ENCODE measurements at places on chromosomes 5 and 9.

- no peak for DNase-seq
Observed at GRCh38 chr9:127423476-127423933, 677 bp upstream of the ZNF79 start.

- DNase-seq, result no peak
Observed at GRCh38 chr9:123960366-123960765, 30.4 kb upstream of the DENND1A start.

GRCh38 chr5:74954919-74955318, 88.7 kb upstream of the FAM169A start:
- no peak for DNase-seq

- DNase-seq, result no peak
Observed at GRCh38 chr5:181171782-181172181, 24.4 kb downstream of the OR2V2 start.

- no peak for DNase-seq
Observed at GRCh38 chr9:4559261-4560182, 69.3 kb downstream of the SLC1A1 start.

DNA sequence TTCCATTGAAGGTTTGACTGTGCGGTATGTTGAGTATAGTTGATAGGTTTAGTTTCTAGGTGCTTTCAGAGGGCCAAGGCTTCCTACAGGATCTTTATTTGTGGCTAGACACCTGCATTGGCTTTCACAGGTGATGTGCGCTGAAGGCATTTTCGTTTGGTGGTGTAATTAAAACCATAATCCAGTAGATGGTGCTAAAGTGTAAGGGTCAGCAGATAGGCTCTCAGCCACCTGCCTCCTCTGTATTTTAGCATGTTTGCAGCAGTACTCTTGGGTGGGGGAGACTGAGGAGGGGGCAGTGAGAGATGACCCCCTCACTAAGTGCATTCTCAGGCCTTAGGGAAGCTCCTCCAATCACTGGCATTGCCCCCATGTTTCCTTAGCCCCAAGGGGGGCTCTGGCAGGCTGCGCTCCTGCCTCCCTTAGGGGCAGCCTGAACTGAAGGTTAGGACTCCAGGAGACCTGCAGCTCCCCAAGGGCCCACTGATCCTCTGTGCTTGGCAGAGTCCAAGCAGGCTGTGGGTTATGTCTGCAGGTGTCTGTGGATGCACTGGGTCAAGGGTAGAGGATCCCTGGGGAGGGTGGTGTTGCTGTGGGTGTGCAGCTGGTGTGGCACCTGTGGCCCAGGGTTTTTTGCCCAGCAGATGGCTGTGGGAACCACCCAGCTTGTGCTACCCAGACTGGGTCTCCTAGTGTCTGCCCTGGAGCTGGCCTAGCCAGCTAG, 23.4 kb downstream of the CDK20 start:
- no peak for DNase-seq

DNA sequence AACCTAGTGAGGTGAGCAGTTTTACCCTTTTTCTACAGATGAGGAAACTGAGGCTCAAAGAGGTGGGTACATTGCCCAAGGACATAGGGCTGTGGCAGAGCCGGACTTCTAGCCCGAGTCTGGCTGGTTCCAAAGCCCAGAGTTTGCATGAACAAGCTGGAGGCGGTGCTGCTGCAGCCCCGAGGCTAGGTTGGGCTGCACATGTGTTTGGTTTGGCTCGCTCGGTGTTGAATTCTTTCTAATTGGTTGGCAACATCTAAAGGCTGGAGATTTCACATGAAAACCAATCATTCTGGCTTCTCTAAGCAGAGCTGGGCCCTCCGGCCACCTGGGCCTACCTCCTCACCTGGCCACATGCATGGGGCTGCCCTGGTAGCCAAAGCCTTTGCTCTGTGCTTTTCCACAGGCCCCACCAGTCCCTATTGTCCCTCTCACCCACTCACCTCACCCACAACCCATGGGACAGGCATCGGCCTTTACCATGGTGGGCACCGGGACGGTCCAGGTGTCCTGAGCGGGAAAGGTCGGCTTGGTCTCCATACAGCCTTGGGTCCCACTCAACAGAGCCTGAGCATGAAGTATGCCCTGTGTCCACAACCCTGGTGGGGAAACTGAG, 262.3 kb downstream of the NSG2 start:
- no peak for DNase-seq

GRCh38 chr9:107633406-107633805, 143.8 kb upstream of the KLF4 start:
- no peak for DNase-seq

GRCh38 chr9:108181441-108181840, 674.3 kb downstream of the ACTL7B start:
- no peak for DNase-seq

GRCh38 chr9:135516132-135516860, 4.9 kb upstream of the LCN1 start:
- DNase-seq, result no peak

DNA sequence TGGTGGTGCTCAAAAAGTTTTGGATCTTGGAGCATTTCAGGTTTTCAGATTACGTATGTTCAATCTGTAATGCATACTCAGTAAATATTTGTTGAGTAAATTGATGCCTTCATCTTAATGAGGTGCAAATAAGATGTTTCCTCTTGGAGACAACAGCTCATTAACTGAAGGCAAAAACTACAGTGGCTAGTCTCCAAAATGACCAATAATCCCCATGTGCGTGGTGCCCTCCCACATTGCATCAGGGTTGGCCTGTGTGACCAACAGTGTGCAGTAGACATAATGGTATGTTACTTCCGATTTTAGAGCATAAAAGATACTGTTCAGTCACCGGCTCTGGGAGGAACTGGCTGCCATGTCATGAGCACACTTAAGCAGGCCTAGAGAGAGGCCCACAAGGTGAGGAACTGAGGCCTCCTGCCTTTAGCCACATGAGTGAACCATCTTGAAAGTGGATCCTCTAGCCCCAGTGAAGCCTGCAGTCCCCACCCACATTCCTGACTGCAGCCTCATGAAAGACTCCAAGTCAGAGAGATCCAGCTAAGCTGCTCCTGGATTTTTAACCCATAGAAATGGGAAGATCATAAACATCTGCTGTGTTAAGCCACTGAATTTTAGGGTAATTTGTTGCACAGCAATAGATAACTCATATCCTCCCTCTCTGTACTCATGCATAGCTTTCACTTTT, 55.7 kb downstream of the LIFR start:
- DNase-seq, result no peak

- DNase-seq, result no peak
Observed at GRCh38 chr9:86187121-86187520, 72.3 kb downstream of the C9orf153 start.

GRCh38 chr9:127534931-127535330, 77.1 kb upstream of the STXBP1 start:
- no peak for DNase-seq

- DNase-seq, result no peak
Observed at GRCh38 chr5:119393746-119394145, 37.9 kb downstream of the TNFAIP8 start.

- DNase-seq, result peak; percentile 76
Observed at GRCh38 chr9:83622433-83622938, 457 bp upstream of the IDNK start.

DNA sequence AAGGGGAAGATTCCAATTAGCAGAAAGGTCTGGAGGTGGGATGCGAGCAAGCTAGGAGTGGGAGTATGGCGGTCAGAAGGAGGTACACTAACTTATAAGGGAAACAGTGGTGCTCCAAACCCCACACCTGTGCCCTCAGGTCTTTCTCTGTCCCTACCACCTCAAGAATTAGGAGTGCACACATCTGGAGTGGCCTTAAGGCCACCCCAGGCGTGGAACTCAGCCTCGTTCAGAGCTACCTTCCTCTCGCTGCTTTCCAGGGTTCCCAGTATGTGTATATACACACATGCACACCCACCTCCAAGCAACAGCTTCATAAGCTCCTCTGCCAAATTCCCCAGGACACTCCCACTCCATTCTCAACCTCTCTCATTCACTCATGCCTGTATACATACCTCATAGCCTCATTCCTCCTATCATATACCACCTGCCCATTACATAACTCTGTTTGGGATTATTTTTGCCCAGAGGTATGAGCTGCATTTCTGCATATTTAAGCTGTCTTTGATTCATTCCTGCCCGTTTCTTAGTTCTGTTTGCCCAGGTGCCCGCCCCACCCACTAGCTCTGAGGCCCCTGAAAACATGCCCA, 118.7 kb downstream of the PSD2 start:
- DNase-seq, result no peak

DNA sequence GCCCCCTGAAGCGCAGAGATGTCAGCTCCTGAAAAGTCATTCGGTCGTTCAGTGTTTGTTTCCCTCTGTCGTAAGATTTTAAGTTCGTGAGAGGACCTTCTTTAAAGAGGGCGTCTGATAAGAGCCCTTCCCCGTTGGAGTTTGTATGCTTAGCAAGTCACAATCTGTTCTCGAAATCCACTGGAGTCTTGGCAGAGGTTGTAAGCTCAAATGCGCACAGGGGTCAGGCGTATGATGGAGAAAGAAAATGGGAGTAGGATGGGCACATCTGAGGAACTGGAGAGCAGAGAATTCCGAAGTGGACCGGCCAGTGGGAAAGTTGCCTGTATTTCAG, 710 bp downstream of the HSD17B4 start:
- peak; percentile 5 for DNase-seq

GRCh38 chr9:22308177-22308576, 138.4 kb upstream of the DMRTA1 start:
- no peak for DNase-seq

GRCh38 chr9:131201856-131202255, 74.5 kb downstream of the FAM78A start:
- no peak for DNase-seq

GRCh38 chr5:58117542-58117941, 342.3 kb downstream of the PLK2 start:
- no peak for DNase-seq

- DNase-seq, result no peak
Observed at GRCh38 chr5:88660264-88660946, 222.6 kb downstream of the MEF2C start.

DNA sequence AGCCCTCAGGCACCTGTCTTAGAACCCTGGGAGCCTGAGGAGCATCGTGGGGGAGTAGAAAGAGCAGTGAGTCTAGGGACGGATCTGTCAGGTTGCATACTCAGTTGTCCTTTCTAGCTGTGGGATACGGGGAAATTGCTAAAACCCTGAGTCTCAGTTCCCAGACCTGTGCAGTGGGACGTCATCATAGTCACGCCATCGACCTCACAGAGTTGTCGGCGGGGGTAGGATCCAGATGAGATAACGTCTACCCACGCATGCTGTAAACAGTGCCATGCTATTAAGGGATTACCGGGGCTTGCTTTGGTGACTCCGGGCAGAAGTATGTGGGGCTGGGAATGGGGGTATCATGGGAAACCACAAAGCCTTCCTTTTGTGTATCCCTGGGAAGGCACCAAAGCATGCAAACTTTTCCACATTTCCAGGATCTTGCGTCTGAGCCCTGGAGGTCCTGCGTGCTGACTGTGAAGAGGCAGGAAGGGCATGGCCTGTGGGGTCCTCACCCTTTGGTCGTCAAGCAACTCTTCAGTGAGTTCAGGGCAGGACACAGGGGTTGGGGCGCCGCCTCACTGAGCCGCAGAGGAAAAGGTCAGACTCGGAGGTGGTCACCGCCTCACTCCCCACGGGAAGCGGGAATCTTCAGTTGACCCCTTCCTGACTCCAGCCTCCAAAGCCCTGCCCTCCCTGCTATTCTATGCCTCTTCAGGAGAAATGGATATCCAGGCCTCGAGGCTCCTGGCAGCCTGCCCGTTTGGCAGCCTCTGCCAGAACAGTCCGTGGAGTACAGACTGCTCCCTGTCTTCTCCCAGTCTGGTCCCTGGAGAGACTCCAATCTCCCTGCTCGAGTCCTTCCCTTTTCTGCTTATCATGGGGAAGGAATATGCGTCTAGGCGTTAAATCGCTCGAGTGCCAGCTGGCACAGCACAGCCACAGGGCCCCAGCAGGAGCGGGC, 186.8 kb upstream of the KLF9 start:
- DNase-seq, result no peak

GRCh38 chr5:68565427-68565826, 349.9 kb downstream of the PIK3R1 start:
- no peak for DNase-seq

GRCh38 chr5:1133510-1134201, 21.8 kb upstream of the SLC12A7 start:
- DNase-seq, result no peak

GRCh38 chr9:77807281-77807683, 159.2 kb upstream of the GNA14 start:
- no peak for DNase-seq

- DNase-seq, result no peak
Observed at GRCh38 chr5:173229382-173229959, 5.5 kb downstream of the NKX2-5 start.
